ENCODE measurements at places on chromosomes 6 and 20.
A peak's percentile ranks its signal among the peaks of the same experiment; 100 is the strongest.

DNA sequence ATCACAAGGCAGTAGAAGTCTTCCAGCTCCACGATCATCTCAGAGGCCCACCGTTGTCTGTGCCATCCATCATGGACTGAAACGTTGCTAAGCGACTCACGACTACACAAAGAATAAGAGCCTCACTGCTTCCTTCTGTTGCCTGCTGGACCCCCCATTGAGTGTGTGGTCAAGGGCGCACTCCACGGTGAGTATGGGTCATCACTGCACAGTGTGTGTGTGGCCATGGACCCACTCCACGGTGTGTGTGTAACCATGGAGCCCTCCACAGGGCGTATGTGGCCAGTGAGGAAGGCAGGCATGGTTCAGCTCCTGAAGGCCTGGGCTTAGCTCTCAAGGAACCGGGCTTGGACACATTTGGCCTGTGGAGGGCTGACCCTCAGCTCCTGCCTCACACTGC is 123.4 kb upstream of the AFDN start:
- no peak for DNase-seq

DNA sequence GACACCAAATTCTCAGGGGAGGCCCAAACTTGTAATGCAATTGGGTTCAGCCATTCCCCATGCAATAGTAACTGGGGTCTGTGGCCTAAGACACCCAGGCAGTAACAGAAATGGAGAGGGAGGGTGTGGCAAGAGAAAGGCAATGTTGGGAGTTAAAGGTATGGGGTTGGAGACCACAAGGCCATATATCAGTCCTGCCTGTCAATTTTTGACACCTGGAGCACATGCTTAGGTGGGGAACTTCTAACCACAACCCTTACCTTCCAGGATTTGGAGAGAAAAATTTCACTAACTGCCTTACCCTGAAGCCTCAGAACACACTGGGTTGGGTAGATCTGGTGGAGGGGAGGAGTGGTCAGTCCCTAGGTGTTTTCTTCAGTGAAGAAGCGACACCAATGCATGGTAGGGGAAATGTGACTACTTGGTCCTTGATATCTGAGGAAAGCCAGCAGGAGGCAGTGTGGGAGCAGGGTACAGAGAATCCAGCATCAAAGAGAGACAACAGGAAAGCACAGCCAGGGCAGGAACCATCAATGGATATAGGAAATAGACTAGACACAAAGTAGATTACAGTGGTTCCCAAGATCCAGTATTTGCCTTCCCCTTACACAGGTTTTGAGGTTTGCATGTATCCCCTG is 6.8 kb upstream of the USP49 start:
- peak; percentile 74 for DNase-seq

- DNase-seq: no peak
Observed at GRCh38 chr6:1592852-1593251, 16.9 kb upstream of the FOXC1 start.

- no peak for DNase-seq
Observed at GRCh38 chr20:12700701-12701100, 308.1 kb upstream of the SPTLC3 start.

- no peak for DNase-seq
Observed at GRCh38 chr20:64113796-64114355, 6.5 kb upstream of the NPBWR2 start.

DNA sequence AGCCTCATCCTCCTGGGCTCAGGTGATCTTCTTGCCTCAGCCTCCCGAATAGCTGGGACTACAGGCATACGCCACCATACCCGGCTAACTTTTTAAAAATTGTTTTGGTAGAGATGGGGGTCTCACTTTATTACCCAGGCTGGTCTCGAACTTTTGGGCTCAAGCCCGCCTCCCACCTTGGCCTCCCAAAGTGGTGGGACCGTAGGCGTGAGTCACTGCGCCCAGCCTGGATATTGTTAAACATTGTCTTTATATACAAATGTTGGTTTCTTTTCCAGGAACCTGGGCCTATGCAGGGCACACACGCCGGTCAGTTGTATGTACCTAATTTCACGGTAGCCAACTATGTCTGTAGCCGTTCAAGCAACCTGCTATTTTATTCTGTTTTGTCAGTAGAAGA is 60.1 kb downstream of the SYNJ2 start:
- no peak for DNase-seq

- DNase-seq: no peak
Observed at GRCh38 chr6:130766239-130767144, 60.7 kb upstream of the SMLR1 start.

DNA sequence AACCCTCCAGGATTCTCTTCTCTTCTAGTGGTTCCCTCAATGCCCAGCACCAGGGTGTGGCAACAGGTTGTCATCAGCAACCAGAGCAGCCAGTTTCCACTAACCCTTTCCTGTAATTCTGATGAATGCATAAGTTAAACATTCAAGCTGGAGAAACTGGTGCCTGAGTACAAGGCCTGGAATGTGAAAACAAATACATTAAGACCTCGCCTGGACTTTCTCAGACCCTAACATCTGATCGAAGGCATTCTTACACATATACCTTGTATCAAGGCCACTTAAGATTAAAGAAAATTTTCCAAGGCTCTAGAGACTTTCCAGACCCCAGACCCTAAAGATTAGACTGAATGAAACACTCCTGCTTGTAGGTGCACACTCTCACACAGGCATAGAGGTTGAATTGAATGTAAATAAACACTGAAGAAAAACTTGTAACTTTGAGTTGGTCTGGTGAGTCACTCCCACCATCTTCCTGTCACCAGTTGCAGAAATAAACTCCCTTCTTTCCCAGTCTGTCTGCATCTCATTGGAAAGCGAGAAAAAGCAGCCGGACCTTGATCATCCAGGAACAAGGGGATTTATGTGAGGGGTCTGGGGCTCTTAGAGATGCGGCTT is 9.0 kb downstream of the LRP11 start:
- DNase-seq: no peak

DNA sequence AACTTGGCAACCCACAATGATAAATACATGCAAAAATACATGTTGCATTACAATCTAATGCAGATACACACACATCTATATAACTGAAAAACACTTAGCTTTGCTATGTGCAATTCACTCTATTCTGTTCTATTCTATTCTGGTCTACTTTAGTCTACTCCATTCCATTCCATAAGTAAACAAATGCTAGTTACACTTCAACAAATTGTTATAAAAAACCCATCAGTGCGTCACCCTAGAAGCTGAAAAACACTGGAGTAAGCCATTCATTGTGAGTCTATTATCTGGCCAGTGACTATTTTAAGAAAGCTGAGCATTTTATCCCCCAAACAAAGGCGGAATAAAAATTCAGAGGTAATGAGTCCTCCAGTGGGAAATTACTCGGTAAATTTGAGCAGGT is 315.7 kb upstream of the EPHA7 start:
- DNase-seq: no peak

GRCh38 chr20:46914789-46915379 is 20.2 kb downstream of the EYA2 start:
- DNase-seq: no peak

GRCh38 chr20:1866834-1867233 is 28.4 kb upstream of the SIRPA start:
- no peak for DNase-seq

DNA sequence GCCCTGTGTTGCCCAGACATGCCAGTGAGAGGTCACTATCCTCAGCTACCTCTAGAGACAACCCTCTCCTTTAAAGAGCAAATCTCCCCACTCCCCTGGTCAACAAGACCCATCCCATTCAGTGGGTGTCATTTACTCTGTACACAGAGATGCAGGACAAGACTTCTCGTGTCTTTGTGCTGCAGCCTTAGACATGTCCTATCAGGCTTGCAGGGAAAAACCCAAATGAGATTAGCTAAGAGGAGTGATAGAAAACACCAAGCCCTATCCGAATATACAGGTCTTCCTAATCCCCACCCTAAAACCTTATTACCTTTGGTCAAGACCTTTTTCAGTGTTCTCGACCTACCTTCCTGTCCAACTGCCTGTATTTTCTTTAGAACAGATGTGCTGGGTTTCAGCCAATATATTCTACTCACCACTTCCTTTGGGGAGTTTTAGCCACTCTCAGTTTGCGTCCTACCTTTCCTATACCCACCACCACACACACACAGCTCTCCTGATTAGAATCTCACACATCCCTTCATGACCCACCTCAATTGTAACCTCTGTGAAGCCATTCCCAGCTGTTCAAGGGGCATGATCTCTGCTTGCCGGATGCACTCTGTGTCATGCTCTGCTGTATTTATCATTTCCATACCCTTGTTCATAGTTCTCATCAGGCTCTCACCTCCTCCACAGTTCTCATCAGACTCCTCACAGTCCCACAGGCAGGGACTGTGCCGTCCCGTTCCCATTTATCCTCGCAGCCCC is 39.7 kb downstream of the TRAM2 start:
- DNase-seq: no peak

DNA sequence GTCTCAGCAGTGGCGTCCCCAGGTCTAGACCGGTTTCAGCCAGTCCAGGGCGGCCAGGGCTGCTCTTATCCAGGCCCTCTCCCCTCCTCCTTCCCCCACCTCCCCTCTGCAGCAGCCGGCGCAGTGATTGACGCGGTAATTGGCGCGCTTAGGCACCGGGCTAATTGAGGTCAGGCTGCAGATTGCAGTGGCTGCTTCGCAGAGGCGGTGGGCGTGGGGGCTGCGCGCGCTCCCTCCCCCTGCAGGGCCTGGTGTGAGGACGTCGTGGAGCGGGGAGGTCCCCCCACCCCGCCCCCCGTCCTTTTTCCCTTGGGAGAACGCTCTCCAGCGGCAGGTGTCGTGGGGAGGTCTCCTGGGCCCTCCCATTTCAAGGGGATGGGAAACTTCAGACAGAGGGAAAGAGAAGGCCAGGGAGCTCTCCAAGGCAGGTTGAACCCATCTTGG is 70.4 kb upstream of the BLCAP start:
- no peak for DNase-seq

DNA sequence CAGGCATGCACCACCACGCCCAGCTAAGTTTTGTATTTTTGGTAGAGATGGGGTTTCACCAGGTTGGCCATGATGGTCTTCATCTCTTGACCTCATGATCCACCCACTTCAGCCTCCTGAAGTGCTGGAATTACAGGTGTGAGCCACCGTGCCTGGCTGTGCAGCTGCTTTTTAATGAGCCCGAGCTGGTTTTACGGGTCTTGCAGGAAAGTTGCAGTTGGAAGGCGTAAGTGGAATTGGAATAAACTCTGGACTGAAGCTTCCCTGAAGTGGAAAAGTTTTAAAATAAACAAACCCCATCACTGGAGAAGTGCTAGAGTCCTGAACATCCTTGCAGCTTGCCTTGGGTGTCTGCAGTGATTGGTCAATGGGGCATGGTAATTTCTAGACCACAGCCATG is 40.4 kb downstream of the KIF25 start:
- no peak for DNase-seq

DNA sequence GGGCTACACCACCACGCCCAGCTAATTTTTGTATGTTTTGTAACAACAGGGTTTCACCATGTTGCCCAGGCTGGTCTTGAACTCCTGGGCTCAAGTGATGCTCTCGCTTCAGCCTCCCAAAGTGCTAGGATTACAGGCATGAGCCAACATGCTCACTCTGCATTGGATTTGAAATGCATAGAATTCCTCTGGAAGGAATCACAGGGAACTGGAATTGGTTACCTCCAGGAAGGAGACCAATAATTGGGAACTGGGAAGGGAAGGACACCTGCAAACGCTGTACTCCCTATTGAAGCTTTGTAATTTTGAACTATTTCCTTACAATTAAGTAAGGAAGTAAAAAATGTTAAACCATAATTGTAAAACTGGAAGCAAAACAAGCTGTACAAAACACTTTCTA is 12.3 kb upstream of the TP53INP2 start:
- no peak for DNase-seq

DNA sequence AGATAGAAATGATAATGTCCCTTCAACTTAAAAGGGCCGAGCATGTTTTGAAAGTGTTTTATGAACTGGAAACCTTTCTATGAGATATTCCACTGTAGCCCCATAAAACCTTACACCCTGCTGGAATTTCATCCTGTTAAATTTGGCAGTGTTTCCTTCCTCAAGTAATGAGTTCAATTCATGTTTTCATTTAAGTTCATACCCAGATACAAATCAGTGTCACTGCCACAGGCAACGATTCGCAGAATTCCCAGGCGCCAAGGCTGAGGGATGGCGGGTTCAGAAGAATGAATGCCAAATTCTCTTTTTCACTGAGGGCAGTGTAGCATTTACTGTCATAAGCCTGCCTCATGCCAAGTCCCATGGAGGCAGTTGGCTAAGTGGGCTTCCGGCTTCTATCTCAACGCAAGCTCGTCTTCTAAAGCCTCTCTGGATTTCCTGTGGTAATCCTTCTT is 511.8 kb upstream of the ID4 start:
- no peak for DNase-seq

- no peak for DNase-seq
Observed at GRCh38 chr6:69883551-69883950, 17.2 kb downstream of the COL19A1 start.

DNA sequence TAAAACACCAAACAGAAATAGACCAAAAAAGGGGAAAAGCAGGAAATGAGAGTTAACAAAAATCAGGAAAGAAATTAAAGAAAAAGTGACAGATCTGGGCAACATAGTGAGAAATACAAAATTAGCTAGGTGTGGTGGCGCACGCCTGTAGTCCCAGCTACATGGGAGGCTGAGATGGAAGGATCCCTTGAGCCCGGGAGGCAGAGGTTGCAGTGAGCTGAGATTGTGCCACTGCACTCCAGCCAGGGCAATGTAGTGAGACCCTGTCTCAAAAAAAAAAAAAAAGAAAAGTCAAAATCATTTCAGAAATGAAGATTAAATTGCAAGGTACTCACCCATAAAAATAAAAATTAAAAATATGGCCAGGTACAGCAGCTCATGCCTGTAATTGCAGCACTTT is 13.0 kb upstream of the GRM4 start:
- DNase-seq: no peak

GRCh38 chr20:2657241-2657640 is 4.8 kb downstream of the NOP56 start:
- no peak for DNase-seq

GRCh38 chr6:112485120-112485826 is 138.1 kb downstream of the RFPL4B start:
- DNase-seq: no peak

DNA sequence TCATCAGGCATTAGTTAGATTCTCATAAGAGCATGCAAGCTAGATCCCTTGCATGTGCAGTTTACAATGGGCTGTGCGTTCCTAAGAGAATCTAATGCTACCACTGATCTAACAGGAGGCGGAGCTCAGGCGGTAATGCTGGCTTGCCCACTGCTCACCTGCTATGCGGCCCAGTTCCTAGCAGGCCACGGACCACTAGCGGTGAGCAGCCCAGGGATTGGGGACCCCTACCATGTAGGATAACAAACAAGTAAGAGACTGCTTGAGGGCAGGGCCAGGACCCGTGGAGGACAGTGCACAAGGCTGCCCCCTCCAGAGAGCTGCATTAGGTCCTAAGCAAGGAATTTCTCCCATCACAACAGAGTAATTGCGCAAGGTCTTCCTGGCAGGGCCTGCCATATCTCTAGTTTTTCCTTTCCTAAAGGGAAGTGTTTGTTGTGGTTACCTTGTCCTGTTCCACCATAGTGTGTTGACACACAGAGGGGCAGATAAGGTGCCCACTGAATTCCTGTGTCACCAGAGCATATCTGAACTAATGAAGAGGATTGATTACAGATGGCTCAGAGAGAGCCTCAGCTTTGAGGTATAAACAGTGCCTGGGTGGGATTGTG is 58.0 kb downstream of the PACRG start:
- no peak for DNase-seq

Measured in CD4-positive, alpha-beta T cell treated with Interleukin-12 subunit alpha and Interleukin-12 subunit beta, for 1 hour (primary cell).